Stimulated activated CD8-positive, alpha-beta memory T cell treated with anti-CD3 and anti-CD28 coated beads, Interleukin-7, amount 100 ng/mL, for 1 hour (primary cell): ENCODE measurements at places on chromosomes 2 and 18.

DNA sequence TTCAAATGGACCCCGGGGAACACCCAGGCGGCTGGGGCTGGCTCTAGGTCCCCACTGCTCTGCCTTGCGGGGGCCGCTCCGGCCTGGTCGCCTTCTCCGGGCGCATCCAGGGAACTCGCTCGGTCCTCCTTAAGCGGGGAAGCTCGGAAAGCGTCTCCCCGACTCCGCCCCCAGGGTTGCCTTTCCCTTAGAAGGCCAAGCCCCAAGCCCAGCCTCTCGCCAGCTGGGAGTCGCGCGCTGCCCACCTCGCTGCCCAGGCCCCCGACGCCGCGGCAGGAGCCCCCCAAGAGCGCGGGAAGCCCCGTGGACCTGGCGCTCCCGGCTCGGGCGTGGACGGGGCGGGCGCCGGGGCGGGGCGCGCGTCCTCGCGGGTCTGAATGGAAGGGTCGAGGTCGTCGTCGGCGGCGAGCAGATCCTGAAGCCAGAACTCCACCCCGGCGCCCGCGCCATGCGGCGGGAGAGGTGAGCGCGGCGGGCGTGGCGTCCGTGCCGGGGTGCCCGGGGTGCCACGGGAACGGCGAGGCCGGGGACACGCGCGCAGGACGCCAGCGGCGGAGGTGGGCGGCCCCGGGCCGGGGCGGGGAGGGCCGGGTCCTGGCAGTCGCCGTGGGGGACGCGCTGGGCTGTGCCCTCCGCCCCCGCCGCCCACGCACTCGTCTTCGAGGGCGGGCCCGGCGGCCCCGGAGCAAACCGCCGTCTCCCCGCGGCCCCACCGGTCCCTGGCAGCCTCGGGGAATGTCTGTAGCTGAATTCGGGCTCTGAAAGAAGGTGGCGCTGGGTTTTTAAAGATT, at the start of gene BOK:
TSS of gene BOK (plus strand) at position 214 of the 791 bp plus-strand sequence. CDS start 739 bp downstream, outside the sequence.
- DNase-seq, result no peak

GRCh38 chr18:57052173-57052572, 94.7 kb upstream of the BOD1L2 start:
- DNase-seq, result no peak

- no peak for DNase-seq
Observed at GRCh38 chr2:174768557-174768956, 4.3 kb upstream of the CHRNA1 start.

GRCh38 chr2:167404627-167405284, 516.5 kb downstream of the XIRP2 start:
- no peak for DNase-seq

- DNase-seq, result no peak
Observed at GRCh38 chr2:33426666-33427231, 49.7 kb upstream of the RASGRP3 start.

DNA sequence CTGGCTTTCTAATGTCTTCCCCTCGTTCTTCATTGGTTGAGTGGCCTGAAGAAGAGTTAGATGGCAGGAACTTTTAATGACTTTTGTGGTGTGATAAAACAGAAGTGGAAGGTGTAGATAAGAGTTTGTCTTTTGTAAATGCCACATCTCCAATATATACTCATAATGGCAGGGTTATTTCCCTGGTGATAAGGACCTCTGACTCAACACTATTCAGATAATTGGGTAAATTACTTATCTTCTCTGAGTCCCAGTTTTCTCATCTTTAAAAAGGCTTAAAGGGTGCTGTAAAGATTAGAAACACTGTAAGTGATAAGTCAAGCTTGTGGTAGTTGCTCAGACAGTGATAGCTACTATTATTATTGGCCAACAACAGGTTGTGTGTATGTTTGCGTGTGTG, 9.5 kb downstream of the KLHL14 start:
- DNase-seq, result no peak

GRCh38 chr2:187642498-187642897, 88.3 kb upstream of the TFPI start:
- no peak for DNase-seq

GRCh38 chr2:180360283-180360618, 353.2 kb upstream of the CWC22 start:
- no peak for DNase-seq

- no peak for DNase-seq
Observed at GRCh38 chr2:79453918-79454317, 58.9 kb upstream of the CTNNA2 start.

GRCh38 chr2:41197781-41198180, 745.9 kb upstream of the SLC8A1 start:
- DNase-seq, result no peak

DNA sequence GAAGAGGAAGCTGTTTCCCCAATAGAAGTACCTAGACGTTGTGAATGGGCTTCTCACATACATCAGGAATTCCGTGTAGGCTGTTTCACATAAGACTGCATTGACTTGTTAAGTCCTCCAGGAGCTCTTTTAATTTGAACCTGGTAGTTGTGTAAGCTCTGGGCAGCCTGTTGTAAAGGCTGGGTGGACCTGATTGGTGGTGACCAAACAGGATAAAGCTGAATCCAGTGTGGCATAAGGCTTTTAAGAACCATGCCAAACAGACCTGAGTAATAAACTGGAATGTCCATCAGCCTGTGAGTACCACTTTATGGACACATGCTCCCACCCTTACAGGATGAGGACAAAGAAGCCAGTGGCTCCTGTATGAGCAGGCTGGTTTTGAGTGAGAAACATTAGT, 24.1 kb downstream of the RMND5A start:
- no peak for DNase-seq

- DNase-seq, result no peak
Observed at GRCh38 chr2:85949280-85949679, 60.5 kb upstream of the ST3GAL5 start.

- DNase-seq, result no peak
Observed at GRCh38 chr2:41791523-41791922, 256.3 kb upstream of the PKDCC start.

- no peak for DNase-seq
Observed at GRCh38 chr2:133197156-133197555, 371.1 kb downstream of the NCKAP5 start.

DNA sequence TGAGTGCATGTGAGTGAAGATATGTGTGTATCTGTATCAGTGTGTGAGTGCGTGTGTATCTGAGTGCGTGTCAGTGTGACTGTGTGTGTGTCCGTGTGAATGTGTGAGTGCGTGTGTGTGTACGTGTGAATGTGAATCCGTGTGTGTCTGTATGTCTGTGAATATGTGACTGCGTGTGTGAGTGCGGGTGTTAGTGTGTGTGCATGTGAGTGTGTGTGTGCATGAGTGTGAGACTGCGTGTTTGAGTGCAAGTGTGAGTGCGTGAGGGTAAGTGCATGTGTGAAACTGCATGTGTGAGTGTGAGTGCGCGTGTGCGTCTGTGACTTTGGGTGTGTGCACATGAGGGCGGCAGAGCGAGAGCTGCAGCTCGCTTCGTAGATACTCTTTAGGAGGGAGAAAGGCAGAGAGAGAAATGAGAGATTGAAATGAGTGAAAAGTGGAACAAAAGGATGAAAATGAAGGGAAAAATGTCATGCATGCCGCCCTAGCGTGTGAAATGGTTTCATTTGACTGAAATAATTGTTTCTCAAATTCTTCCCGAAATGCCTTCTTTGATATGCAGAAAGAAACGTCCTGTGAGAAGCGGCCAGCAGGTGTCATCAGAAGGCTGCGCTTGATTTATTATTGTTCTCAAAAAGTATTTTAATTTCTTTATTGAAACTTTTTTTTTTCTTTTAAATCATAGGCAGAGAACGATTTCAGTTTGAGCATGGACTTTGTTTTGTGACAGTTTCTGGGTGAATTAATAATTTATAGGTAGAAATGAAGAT, 25.6 kb downstream of the ZNF407 start:
- DNase-seq, result no peak

- no peak for DNase-seq
Observed at GRCh38 chr2:205555566-205556230, 126.6 kb upstream of the NRP2 start.

DNA sequence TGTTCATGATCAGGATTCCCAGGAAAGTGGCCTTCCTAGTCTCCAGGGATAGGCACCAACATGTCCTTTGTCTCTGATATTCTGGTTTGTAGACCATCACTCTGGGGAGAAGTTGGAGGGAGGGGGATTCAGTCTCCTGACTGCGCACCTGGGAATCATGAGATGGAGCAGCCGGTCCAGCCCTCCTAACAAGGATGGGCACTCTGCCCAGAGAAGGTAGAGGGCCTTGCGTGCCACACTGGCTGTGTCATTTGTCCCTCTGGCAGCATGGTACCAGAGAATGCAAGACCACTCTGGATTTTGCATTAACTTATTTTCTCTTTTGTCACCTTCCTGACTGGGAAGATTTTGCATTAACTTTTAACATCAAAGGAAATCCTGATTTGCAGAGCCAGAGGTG, 75.2 kb upstream of the EML6 start:
- DNase-seq, result no peak

GRCh38 chr2:206396211-206396610, 47.1 kb upstream of the ADAM23 start:
- DNase-seq, result no peak

- DNase-seq, result no peak
Observed at GRCh38 chr2:30628341-30628740, 178.9 kb downstream of the CAPN13 start.

- no peak for DNase-seq
Observed at GRCh38 chr2:222976521-222977061, 75.4 kb upstream of the KCNE4 start.

GRCh38 chr2:109257653-109258052, 128.6 kb downstream of the SH3RF3 start:
- DNase-seq, result no peak

DNA sequence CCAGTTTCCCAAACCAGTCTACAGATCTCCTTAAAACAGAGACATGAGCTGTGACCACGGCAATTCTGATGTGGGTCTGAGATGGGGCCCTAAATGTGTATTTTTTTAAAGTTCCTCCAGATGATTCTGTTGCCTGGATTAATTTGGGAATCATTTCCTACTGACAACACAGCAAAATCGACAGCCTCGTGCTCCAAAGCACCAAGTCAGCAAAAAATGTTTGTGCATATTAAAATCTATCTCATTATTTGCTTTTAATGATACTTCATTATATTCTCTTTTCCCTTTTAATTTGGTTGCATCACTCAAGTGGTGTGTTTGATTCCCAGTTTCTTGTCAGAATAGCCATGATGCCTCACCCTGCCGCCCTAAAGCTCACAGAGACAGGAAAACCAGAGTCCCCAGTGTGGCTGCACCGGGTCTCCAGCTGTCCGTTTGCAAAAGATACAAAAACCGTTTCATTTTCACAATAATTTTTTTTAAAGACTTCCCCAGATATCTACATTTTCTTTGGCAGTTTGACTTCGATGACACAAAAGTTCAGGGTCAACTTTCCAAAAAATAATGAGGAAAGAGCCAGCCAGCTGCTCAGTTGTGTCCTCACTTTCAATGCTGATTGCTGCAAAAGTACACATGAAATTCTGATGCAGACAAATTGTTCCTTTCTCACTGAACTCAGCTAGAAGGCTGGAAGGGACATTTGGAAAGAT, 443.2 kb upstream of the ID2 start:
- DNase-seq, result no peak

GRCh38 chr18:50358844-50359243, 16.0 kb upstream of the SKA1 start:
- no peak for DNase-seq

DNA sequence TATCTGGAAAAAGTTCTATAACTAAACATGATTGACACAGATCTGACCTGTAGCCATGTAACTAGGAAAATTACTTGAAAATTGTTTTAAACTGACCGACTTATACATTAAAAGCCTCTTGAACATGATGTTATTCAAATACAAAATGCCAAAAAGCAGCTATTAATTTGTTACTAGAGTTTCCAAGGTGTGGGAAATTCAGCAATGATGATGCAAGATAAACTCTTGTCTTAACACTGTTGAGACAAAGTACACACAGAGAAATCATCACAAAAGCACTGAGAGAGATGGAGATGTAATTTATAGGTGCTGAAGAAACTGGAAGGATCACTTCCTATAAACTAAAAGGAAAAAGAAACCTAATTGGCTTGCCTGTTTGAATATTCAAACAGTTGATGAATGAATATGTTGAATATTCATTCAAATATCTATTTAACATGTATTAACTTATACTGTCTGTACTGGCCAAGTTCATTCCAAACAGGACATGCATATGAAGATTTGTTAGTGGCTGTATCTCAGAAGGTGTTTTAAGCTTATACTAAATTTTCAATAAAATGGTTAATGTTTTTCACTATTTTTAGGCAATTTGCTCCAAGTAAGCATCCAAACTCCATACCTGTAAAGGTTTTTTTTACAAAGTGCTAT, 34.6 kb upstream of the WDR75 start:
- no peak for DNase-seq

DNA sequence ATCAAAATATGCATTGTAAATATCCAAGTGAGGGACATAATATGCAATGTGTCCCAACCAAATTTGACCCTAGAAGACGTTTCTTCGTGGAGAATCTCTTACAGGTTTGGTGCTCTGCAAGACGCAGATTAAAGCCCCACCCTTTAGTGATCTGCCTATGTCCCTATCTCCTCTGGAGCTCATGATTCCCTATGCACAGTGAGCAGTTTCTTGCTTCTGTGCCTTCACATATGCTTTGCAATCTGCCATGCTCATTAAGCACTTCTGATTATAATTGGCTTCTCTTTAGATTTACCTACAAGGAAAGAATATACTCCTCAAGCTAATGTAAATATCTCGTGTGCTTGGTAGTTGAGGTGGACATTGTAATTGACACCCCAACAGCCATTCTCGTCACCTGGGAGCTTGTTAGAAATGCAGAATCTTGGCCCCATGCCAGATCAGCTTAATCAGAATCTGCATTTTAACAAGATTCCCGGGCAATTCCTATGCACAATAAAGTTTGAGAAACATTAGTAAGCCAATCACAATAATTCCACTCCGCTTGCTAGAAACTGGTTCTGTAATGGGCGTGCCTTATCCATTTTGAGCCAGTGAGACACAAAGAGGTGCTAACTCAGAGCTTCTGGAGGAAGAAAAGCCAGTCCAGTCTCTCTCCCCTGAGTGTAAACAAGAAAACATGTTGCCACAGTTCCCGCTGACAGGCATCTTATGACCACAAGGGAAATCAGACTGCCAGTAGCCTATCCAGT, 2.8 kb upstream of the PUM2 start:
- DNase-seq, result no peak

DNA sequence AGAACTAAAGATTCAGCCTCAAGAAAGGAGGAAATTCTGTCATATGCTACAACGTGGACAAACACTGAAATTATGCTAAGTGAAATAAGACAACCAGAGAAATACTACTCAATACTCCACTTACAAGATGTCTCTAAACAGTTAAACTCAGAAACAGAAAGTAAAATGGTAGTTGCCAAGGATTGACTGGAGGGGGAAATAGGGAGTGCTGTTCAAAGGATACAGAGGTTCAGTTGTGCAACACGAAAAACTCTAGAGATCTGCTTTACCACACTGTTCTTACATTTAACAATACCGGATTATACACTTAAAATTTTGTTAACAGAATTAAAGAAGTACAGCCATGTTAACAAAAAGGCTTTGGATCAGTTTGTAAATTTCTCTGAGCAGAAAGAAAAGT, 39.8 kb upstream of the C2orf15 start:
- no peak for DNase-seq

GRCh38 chr2:8544171-8544785, 137.6 kb upstream of the ID2 start:
- no peak for DNase-seq
